Effector memory CD8-positive, alpha-beta T cell (primary cell): ENCODE measurements at places on chromosomes 16 and 17.
A peak's percentile ranks its signal among the peaks of the same experiment; 100 is the strongest.

GRCh38 chr17:60231691-60232090 lies 81.9 kb downstream of the CA4 start:
- DNase-seq: no peak

DNA sequence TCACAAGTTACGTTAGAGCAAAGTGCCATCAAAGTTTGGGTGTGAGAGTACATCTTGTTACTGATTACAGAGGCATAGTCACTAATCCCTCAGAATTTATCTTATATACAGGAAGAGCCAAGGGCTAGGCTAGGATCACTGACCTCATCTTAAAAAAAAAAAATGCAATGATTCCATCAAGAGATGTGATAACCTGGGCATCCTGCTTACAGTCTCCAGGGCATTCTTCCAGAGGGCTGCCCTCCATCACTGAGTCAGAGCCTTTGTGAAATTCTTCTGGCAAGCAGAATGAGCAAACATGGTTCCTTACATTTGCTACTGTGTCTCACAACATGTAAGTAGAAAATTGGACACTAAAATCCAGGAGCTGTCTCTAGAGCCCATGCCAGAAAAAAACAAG lies 410.6 kb downstream of the ZFHX3 start:
- no peak for DNase-seq

DNA sequence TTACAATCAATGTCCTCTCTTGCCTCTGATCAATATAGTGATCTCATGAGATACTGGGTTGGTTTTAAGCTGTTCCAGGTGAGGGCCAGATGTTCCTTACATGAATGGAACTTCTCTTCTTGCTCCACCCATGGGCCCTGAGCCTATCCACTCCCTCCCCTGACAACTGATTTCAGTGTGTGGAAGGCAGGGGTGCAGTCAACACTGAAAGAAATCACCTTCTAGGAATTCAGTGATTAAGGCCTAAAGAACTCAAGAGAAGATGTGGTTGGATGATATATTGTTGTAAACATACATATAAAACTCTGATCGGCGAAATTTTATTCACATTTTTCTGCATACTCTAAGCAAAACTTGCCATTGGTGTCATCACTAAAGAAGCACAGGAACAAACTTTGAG lies 6.7 kb upstream of the GOSR2 start:
- DNase-seq: no peak

DNA sequence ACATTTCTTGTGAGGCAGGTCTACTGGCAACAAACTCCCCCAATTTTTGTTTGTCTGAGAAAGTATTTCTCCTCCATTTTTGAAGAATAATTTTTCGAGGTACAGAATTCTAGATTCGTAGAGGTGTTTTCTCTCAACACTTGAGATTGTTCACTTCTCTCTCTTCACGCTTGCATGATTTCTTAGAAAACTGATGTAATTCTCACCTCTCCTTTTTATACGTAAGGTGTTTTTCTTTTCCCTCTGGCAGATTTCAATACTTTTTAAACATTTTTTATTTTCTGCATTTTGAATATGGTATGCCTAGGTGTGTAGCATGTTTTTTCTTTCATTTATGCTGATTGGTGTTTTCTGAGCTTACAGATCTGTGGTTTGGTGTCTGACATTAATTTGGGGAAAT lies 201.5 kb upstream of the AXIN2 start:
- DNase-seq: no peak

DNA sequence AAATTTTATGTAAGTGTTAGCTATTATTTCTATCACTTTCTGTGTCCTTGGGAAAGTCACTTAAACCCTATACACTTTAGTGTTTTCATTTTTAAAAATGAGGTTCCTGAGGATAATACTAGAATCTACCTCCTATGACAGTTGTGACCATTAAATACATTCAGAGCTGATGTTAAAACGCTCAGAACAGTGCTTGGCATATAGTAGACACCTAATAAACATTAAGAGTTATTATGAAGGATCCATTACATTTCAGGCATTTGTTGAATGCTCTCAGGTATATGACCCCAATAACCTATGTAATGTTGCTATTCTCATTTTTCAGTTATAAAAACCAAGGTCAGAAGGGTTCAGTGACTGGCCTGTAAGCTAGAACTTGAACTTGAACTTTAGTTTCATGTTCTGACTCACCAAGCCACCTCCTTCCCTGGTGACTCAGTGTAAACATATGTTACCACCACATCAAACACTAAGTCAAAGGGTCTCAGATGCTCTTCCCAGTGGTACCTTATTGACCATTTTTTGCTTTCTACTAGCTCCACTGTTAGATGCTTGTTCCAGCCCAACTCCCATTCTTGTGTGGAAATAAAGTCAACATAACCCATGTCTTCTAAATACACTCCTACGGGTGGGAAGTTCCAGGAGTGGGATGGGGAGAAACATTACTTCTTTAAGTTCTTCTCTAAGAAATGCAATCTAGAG lies 47.6 kb downstream of the HSD17B2 start:
- DNase-seq: no peak

DNA sequence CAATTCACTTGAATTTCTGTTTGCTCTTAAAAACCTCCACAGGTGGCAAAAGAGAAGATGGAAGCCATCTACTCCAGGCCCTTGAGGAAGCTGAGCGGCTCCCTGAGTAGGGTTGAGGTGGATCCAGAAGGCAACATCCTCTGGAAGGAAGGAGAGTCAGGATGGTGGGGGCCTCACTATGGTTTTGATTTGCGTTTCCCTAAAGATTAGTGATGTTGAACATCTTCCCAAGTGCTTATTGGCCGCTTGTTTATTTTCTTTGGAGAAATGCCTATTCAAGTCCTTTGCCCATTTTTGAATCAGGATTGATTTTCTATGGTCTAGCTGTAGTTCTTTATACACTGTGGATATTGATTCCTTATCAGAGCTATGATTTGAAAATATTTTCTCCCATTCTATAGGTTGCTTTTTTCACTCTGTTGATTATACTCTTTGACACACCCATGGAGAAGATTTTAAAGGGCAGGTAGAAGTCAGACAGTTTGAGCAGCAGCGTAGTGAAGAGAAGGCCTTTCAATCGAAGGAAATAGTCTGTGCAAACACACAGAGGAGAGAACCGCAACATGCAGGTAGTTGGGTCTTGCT lies 58.6 kb downstream of the WSB1 start:
- DNase-seq: no peak

GRCh38 chr17:50462446-50462845 lies 6.2 kb downstream of the CHAD start:
- no peak for DNase-seq

GRCh38 chr16:10871157-10871991 lies 5.6 kb upstream of the CIITA start:
- DNase-seq: peak; percentile 31

- DNase-seq: no peak
Observed at GRCh38 chr16:28261942-28262341, 30.4 kb upstream of the SBK1 start.

- DNase-seq: no peak
Observed at GRCh38 chr17:57140316-57140715, 55.3 kb downstream of the AKAP1 start.

DNA sequence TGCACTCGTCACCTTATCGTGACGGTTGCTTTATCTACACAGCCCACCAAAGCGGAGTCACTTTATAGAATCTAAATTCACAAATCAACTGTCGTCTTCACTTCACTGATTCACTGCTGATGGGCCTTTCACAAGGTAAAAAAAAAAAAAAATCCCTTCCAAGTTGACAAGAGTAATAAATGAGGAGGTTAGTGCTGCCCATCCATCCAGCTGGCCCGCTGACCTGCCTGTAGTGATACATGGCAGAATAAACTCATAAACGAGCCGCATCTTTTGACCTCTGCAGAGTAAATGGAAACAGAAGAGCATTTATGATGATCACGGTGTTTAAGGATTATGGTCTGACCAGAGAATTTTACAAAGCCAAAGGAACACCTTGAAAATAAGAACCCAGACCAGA lies 227.3 kb upstream of the IRX5 start:
- no peak for DNase-seq

DNA sequence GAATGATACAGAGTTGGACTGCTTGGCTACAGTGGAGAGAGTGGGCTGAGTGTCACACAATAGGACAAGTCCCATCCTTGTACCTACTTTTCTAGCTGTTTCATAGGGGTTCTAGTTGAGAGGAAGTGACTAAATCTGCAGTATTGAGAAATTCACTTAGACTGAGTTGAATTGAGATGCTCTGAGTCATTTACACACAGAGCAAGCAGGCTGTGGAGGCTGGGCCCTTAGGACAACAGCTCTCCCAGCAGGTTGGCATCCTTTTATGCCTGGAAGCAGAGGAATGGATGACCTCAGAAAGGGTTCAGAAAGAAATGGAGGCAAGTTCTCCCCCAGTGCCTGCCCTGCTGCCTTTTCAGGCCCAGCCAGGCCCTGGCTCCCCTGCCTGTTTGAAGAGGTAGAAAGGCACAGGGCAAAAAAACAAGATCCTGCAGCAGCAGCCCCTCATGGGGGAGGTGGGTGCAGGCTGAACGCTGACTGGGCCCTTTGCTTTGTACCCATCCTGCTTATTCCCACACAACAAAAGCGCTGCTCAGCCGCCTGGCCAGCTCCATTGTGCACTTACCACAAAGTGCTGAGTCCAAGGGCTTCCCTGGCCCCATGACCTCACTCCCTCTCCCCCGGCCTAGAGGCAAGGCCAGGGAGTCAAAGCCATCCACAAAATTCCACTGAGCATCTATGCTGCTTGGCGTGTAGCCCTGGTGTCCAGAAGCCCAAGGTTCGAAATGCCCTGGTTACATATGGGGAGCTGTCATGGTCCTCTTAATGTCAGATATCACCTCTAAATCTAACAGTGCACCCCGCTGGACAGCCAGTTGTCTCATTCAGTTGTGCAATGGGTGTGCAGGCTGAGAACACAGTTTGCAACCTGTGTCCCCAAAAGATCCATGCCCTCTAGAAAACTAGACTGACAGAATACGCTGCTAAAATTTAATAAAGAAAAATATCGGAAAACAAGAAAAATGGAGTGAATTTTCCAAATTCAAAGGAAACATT lies 5.4 kb upstream of the CRYBA1 start:
- DNase-seq: no peak

DNA sequence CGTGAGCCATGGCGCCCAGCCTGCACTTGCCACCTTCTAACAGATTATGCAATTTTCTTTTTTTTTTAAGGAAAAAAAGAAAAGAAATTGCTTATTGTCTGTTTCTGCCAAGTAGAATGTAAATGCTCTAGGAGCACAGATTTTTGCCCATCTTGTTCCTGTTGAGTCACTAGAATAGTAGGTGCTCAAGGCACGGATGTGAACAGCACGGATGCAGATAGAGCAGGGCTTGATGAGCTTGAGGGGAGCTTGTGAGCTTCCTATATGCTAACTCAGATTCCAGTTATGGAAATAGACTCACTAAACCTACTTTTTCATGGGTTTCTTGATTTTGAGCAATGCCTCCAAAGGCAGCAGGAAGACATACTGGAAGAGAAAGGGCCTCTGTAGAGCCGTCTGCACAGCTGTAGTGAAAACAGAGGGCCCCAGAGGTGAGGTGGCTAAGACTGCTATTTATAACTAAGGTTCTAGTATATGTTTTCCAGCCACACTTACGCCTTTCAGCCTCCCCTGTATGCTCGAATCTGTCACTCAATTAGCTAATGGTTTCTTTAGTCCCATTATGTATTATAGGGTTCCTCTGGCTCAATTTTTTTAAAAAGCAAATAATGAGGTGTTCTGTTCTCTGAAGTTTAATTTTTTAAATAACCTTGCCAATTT lies 72.8 kb downstream of the WWP2 start:
- no peak for DNase-seq

GRCh38 chr16:89365044-89365467 lies 125.3 kb downstream of the ANKRD11 start:
- DNase-seq: no peak

DNA sequence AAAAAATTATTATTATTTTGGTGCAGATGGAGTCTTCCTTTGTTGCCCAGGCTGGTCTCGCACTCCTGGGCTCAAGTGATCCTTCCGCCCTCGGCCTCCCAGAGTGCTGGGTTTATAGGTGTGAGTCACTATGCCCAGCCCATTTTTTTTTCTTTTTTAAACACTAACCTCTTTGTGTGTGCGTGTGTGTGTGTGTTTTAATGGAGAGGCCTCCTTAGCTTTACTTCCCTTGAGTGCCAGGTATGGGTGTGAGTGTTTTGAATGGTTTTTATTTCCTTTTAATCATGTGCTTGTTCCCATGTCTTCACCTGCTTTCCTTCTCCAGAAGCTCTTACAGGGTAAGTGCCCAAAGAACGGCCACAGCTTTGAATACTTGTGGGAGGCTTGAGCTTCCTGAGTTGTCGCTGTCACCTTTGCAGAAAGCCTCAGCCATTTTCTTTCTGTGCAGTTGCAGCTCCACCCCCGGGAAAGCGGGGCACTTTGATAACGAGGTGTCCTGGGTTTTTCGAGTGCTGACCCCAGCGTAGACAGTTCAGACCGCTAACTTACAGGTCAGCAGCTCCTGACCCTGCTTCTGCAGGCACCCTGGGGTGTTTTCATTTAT lies 22.6 kb downstream of the AKAP1 start:
- no peak for DNase-seq

DNA sequence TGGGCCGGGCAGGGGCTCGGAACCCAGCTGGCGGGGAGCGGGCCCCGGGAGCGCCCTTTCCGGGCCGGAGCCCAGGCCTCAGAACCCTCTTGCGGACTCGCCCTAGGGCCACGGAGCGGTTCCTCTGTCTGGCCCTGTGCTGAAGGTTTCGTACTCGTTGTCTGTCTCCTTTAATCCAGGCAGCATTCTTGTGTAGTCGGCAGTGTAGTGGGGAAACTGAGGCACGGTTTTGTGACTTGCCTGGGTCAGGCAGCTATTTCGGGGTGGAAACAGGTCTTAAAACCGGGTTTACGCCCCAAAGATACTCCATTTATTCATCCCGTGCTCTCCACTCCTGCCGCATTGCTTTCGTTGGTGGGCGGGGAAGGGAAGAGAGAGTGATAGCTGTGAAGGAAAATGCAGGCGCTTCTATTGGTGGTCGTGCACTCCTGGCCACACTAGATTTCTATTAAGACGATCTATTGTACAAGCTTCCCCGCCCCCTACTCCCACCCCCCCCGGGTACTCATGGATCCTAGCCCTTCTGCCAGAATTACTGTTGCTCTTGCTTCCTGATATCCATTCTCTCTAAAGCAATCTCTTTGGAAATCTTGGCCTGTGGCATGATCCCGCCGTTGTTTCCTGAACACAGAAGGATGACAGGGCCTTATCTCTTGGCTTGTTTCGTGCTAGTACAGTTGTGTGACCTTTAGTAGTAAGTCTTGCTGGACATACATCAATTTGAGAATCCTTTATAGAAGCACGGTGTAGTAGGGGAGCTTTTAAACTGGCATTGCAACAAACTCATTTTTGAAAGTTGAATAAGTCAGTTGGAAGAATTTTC lies 751 bp downstream of the DCAF7 start:
- no peak for DNase-seq

DNA sequence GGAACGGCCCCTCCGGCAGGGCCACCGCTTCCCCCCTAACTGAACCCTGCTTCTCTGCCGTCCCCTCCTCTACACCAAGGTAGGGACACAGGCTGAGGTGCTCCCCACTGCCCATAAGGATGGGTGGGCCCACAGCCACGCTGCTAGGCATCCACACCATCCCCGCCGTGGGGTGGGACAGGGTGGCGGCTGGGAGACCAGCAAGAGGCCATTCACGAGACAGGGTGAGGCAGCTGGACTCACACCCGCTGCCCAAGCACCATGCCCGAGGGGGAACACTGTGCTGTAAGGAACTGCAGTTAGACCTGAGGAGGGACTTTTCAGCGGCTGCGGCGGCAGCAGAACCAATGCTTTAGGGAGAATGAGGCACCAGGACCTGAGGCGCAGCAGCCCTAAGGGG lies 47.5 kb upstream of the RRN3 start:
- no peak for DNase-seq

- DNase-seq: peak; percentile 7
Observed at GRCh38 chr16:78045865-78046581, 23.7 kb downstream of the CLEC3A start.
